ENCODE measurements at places on chromosomes 12 and 14.

DNA sequence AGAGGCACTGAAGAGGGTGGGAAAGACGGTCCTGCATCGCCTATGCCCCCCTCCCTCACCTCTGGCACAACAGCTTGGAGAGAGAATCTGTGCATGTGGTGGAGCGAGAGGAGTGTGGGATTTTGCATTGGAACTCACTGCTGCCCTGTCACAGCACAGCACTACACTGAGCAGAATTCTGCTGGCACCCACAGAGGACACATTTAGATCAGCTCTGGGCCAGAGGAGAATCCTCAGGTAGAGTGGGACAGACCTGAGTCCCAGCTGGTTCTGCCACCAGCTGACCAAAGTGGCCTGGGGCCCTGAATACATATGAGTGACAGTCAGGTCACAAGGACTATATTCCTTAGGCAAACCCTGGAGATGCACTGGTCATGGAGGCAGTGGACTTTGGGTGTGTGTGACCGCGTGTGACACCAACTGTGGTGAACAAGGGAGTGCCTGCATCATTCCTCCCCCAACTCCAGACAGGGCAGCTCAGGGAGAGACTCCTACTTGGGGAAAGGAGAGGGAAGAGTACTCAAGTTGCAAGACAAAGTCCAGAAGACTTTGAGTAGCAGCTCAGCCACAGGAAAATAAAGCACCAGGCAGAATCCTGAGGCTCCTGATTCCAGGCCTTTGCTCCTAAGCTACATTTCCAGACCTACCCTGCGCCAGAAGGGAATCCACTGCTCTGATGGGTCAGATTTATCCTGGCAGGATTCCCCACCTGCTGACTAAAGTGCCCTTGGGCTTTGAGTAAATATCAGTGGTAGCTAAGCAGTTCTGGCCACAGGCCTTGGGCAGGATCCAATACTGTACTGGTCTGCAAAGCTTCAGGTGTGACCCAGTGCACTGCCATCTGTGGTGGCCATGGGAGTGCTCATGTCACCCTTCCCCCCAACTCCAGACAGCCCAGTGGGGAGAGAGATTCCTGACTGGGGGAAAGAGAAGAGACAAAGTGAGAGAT, 10.6 kb upstream of the ACOT1 start:
- no peak for DNase-seq

DNA sequence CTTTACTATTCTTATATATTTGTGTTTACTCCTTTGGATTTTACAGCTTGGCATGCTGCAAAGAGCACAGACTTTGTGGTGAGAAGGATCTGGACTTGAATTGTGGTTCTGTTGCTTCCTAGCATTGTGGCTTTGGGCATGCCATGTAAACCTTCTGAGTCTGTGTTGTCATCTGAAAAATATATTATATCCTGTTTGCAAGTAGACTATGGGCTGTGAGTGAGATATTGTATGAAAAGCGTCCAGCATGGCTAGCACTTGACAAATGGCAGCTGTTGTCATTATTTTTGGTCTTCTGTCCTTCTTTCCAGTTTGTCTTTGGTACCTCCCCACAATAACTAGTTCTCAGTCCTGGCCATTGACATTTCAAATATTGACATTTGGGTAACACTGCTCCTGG, 61.8 kb upstream of the DACT1 start:
- DNase-seq = no peak

GRCh38 chr14:55383541-55384140, 28.0 kb downstream of the ATG14 start:
- DNase-seq = no peak

GRCh38 chr14:88380405-88380804, 5.1 kb upstream of the SPATA7 start:
- DNase-seq = no peak

GRCh38 chr12:101604132-101604531, 9.4 kb downstream of the MYBPC1 start:
- DNase-seq = no peak

GRCh38 chr14:92456215-92457015, 57.2 kb upstream of the RIN3 start:
- no peak for DNase-seq

DNA sequence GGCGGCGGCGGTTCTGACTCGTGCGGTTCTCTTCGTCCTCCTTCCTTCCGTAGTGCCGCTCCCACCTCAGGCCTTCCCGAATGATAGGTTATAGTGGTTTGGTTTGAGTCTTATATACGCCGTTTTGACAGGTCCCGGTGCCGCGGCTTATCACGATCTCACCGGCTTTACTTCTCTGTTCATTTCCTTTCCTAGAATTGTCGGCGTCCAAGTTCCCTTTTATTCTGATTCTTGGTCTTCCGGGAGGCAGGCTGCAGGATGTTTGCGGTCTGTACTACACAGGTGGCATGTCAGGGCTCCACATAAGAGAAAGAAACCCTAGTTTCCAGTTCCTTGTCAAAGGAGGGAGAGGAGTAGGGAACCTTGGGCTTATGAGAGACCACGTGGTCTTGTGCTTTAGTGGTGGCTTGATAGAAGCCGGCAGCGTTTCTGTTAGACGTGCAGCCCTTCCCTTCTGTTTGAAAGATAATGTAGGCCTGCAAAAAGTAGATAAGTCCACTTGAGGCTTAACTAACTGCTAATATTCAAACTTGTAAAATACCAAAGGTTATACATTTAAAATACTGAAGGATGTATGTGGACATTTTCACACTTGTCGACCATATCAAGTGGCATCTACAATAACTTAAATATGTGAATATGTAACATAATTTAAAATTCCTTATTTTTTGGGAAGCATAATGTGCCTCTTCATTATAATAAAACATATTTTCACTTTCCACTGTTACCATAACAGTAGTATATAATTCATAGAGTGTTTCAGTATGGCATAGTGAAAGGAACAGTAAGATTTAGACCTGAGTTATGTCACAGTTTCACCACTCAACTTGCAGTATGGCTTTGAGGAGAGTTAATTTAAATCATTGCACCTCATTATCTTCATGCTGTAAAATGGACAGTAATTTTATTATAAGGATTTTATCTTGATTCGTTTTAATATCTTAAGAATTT, 804 bp downstream of the USP15 start:
- no peak for DNase-seq

DNA sequence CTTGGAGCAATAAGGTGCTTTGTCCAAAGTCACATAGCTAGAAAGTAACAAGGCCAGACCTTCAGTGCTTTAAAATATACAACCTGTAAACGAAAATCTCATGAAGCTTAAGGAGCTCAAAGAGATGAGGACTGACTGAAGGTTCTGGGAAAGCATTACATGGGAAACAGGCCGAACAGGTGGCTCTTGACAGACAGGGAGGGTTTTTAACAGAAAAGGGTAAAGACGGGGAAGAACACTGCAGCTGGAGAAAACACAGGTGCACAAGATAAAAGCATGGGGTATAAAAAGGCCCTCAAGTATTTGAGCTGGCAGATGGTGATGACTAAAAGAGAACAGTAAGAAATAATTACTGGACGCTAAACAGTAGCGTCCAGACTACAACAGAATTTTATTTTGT, 257.2 kb downstream of the NELL2 start:
- no peak for DNase-seq

GRCh38 chr12:10511756-10512355, 6.2 kb downstream of the EIF2S3B start:
- DNase-seq = no peak

DNA sequence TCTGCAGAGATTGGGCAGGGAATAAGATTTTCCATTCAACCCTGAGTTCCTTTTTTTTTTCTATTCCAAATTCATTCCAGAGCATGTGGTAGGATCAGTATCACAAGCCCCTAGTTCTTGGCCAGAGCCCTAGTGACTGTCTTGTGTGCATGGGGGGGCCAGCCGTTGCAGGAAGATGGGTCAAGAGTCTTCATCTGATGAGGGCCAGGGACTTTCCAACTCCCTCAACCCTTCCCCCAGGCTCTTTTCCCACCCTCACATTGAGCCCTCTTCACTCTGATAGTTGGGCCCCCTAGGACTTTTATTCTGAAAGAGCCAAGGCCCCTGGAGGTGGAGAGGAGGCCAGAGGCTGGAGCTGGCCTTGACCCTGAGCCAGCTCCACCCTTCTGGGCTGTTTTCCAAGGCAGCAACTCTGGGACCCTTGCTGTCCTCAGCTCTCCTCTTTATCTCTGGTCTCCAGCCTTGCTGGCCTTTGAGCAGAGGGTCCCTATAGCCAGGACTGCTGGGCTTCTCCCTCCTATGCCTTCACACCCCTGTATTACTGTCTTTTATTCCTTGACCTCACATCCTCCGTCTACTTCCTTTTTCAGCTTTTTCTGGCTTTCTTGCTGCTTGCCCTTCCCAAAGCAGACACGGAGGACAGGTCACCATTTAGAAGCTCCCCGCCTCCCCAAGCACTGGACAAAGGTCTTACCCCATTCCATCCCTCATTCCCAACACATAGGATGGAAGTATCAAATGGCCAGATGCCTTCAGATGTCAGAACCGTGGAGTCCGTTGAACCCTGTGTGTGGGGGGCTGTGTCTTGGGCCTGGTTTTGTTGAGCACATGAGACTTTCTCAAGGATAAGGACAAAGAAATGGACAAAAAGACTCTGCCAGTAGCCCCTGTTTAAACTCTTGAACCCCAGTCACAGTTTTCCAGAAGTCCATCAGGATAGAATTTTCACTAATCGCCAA, 5.6 kb downstream of the RBP5 start:
- DNase-seq = no peak

DNA sequence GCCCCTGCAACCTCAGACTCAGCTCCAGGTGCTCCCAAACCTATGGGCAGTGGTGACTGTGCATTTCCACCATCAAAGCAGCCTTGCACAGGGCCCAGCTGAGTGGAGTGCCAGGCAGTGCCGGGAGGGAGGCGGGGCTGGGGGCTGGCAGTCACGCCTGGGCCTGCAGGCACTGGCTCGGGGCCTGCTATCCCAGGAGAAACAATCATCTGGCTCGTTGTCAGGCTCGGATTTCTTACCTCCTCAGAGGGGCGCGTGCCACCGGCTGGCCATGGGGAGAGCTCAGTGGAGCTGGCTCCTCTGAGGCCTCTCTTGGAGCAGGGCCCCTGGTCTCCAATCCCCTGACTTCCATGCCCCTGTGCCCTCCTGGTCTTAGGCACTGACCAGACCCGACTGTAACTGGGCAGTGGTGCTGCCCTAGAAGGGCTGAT, 20.2 kb upstream of the PPP1R13B start:
- no peak for DNase-seq

DNA sequence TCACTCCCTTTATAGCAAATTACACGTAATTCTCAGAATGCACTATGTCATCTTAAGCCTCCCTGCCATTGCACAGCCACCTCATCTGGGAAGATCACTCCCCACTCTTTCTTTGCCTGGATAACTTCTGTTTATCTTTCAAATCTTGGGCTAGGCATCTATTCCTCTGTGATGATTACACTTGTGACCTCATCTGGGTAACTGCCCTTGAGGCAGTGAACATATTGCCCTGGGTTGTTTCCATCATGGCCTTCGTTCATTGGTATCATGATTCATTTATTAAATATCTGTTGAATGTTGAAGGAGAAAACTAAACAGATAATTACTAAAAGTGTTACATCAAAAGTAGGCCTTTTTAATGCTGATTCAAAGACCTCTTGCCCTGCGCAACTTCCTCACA, 26.2 kb upstream of the PDE3A start:
- no peak for DNase-seq

DNA sequence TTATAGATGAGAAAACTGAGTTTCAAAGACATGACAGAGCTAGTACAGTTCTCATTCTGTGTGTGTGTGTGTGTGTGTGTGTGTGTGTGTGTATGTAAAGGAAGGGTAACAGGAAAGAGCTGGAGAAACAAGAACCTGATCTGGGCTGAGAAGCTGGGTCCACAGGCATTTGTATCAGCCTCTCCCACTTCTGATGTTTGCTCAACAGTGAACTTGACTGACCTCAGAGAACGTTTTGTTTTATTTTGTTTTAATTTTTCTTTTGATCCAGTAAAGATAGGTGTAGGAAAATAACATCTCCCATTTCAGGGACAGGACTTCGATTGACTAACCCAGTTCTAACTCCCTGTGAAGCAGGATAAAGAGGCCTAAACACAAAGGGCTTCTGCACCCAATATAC, 85.4 kb downstream of the STXBP6 start:
- no peak for DNase-seq

DNA sequence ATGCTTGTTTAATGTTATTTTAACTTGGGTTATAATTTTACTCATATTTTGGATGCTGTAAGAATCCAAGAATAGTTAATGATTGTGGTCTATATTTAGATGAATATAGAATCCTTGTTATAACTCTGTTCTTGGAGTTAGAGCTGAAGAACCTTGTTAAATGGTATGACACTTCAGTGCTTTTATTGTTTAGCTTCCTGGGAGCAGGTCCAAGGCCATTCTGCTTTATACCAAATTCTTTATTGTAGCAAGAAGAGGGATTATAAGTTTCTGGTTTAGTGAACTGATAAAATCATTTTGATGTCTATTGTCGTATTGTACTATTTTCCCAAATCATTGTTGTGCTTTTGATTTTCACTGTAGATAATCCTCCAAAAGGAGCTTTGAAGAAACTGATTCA, 69.4 kb downstream of the MIA2 start:
- DNase-seq = no peak

GRCh38 chr14:32865827-32866376, 72.8 kb upstream of the NPAS3 start:
- DNase-seq = no peak

- DNase-seq = no peak
Measured at GRCh38 chr14:32136027-32136825, 59.1 kb downstream of the ARHGAP5 start.

DNA sequence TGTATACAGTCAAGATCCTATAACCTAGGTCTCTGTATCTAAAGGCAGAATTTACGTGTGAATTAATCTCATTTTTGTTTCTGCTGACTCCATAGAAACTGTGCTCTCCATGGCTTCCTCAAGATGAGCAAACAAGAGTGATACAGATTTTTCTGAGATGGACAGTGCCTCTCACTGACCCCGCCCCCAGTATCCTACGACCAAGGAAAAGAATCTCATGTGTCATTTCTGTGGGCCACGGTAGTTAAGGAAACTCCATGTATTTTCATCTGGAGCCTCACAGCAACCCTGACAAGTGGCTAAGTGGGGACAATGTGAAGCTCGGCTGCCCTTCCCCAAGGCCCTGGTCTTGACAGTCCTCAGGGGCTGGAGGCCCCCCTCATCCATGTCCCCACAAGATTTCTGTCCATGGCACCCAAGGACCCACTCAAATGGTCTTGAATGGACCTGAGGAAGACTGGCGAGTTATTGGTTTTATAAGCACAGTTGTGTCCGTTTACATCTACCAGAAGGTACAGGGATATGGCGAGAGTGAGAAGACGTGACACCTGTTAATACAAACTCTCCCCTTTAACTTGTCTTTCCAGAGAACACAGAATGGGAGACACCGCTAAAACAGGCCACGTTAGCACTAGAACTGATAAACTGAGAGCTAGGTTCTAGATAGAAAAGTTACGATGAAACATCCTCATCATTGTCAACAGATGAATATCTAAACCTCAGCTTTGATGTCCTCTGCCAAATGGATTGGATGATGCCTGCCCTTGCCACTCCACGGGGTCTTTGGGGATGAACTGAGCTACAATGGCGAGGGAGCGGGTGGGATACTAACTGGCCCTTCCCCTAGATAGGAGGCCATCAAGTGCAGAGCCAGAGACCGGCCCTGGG, 108.4 kb upstream of the EGLN3 start:
- DNase-seq = no peak

- no peak for DNase-seq
Measured at GRCh38 chr12:94640134-94640928, 10.0 kb downstream of the TMCC3 start.

GRCh38 chr14:58699681-58700205, 62.0 kb downstream of the DACT1 start:
- DNase-seq = no peak

- no peak for DNase-seq
Measured at GRCh38 chr14:90087433-90087832, 25.6 kb downstream of the KCNK13 start.
